ENCODE measurements at places on chromosomes 2 and 18.

DNA sequence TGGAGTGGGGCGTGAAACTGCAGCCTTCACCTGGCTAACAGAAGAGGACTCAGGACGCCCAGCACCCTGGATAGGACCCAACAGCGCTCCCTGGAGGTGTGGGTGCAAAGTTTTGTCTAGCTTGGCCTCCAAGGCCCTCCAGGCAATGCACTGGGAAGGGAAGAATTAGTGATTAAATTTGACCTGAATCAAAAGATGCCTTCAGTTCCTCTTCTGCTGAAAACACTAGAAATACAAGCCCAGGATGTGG is 779 bp upstream of the TRIB2 start:
- peak; percentile 80 for DNase-seq

- DNase-seq = no peak
Observed at GRCh38 chr18:47935321-47936055, 5.0 kb upstream of the SMAD2 start.

GRCh38 chr2:102513355-102513939 is 40.4 kb downstream of the SLC9A4 start:
- no peak for DNase-seq

- DNase-seq = no peak
Observed at GRCh38 chr2:237885931-237886684, 26.7 kb downstream of the RAMP1 start.

DNA sequence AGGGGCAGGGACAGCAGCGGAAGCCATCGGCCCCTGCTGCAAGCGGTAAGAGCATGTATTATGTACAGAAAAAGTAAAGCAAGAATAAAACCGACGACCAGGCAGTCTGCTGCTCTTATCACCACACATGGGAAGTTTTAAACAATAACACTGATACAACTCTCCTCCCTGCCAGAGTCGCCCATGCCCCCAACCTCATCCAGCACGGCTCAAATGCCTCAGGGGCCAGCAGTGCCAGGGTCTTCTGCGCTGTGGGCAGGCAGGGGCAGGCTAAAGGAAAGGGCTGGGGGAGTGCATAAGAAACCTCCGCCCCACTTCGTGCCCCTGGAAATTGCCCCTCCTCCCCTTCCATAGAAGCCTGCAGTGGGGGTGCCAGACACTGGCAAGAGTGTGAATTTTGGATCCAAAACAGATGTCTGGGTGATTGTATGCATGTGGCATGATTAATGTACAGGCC is 10.1 kb downstream of the TEX51 start:
- no peak for DNase-seq

DNA sequence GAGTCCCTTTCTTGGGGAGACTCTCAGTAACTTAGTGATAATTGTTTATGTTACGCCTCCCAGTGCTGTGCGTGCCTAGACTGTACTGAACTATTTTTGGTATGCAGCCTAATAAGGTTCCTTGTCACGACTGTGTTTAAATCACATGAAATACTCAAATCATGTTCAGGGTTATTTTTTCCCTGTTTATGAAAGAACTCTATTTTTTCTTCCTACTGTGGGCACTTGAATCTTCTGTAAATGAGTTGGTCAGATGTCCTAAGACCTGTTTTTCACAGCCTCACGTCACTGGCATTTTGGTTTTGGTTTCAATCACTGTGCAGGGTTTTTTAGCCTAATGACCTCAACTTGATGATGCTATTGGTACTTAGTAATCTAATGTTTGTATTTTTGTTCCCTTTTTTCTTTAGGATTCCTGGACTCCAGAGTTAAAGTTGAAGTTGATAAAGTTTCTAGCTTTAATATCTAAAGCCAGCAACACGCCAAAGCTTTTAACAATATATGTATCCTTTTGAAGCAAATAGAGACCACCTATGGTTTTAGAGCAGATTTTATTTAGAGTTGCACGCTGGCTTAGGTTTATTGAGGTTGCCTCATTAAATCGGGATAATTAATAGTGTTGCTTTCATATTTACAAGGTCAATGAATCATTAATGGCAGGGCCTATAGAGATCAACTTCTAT is 24.0 kb downstream of the ARMC9 start:
- no peak for DNase-seq

DNA sequence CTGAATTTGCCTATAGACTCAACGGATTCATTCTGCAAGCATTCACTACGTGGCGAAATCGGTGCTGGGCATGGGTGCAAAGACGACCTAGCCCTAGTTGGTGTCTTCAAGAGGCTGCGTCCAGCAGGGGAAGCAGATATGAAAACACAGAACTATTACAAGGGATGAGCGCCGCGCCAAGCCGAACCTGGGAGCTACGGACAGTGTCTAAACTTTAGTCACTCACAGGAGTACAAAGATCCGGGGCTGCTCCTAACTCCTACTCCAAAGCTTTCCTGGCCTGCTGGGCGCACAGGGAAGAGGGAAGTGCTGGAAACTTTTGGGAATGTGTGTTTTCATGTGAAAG is 732 bp upstream of the ANXA4 start:
- no peak for DNase-seq

DNA sequence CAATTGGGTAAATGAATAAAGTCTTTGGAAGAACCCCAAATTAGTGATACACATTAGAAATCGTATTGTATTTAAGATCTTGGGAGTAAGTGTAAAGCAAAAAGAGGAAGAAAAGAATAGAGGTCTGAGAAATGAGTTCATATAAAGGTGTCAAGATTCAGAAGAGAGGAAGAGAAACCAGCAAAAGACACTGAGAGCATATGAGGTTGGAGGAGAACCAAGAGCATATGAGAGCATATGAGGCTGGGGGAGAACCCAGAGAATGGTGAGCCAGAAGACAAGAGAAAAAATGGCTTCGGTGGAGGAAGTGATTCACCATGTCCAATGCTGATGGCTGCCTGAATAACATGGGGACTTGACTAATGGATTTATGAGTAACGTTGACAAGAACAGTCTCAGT is 620.1 kb upstream of the GCFC2 start:
- no peak for DNase-seq

DNA sequence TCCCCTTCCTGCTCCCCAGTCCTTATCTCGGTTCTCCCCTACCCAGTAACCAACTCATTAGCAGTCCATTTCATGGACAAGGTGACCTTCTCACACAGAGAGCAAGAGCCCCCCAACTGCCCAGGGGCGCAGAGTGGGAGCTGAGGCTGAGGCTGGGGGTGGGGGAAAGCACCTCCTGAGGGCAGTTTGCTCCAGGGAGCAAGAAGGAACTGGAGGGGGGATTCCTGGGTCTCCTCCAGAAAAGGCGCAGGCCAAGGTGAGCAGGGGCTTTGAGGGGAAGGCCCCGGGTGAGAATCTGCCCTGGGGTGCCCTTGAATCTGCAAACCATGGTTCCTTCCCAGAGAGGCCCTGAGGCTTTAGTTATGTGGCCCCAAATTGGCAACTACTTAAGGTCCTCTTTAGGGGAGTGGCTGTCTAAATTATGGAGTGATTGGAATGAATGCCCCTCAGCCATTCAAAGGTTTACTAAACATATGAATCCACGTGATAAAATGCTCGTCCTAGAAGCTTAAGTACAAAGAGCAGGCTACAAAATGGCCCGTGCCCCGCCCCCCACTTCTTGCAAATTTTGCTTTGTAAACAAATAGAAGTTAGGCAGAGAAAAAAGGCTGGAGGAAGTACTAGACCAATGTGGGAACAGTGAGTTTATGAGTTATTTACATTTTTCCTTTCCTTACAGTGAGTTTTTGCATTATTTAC is 123.5 kb upstream of the HS6ST1 start:
- peak; percentile 48 for DNase-seq

DNA sequence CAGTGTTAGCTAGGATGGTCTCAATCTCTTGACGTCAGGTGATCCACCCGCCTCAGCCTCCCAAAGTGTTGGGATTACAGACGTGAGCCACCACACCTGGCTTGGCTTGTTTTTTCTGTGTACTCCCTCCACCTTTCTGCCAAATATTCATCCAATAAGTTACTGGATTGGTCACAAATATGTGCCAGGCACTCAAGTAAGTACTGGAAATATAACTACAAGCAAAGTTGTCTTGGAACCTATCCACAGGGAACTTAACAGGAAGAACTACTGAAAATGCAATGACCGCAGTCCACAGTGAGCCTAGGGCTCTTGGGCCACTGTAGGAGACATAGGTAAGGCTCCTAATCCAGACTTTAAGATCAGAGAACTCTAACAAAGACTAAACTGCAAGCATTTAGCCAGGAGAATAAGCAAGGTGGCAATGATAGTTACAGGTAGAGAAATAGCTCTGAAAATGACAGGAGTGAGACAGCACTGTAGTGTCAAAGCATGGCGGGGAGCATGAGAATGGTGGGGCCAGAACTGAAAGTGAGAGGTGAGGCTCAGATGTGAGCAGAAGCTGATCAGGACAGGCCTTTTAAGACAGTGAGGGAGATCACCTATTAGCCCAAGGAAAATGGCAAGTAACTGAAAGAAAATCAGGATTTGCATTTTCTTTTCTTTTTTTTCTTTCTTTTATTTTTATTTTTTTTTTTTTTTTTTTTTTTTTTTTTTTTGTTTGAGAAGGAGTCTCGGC is 252.1 kb downstream of the RBM43 start:
- DNase-seq = no peak

DNA sequence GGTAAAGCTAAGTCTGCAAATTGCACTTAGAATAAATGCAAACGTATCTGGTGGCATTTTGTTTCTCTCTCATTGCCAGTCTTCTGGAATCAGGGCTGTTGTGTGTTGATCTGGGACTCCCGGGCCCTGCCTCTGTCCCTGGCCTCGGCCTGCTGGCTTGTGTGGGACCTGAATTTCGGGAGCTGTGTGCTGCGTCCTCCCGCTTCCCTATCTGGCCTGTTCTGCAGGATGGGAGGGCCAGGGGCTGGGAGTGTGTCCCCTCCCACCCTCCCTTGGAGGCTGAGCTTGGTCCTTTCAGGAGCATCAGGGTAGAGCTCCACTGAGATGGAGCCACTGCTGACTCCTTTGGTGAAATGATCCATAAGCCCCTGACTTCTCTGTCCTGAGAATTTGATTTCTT is 118.5 kb downstream of the ACKR3 start:
- DNase-seq = no peak

DNA sequence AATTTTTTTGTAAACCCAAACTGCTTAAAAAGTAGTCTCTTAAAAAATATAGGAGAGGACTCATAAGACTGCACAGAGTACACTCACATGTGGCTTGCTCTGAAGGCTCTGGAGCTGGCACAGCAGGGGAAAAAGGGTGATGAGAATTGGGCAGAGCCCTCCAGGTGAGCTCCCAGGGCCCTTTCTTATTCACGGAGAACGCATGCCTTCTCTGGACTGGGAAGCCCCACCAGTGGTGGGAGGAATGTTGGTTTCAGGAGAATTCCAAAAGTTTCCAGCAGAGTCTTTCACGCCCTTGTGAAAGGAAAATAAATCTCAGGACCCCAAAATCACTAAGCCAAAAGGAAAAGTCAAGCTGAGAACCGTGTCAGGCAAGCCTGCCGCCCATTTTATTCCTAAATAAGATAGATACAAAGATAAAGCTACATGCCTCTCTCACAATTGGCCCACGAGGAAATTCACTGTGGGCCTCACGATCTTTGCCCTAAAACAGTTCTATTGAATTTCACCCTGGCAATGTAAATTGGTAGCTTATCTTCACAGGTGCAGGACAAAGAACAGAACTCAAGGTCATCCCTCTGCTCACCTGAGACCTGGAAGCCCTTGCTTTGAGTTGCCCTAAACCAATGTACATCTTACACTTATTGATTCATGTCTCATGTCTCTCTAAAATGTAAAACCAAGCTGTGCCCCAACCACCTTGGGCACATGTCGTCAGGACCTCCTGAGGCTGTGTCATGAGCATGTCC is 15.5 kb upstream of the MC5R start:
- no peak for DNase-seq

DNA sequence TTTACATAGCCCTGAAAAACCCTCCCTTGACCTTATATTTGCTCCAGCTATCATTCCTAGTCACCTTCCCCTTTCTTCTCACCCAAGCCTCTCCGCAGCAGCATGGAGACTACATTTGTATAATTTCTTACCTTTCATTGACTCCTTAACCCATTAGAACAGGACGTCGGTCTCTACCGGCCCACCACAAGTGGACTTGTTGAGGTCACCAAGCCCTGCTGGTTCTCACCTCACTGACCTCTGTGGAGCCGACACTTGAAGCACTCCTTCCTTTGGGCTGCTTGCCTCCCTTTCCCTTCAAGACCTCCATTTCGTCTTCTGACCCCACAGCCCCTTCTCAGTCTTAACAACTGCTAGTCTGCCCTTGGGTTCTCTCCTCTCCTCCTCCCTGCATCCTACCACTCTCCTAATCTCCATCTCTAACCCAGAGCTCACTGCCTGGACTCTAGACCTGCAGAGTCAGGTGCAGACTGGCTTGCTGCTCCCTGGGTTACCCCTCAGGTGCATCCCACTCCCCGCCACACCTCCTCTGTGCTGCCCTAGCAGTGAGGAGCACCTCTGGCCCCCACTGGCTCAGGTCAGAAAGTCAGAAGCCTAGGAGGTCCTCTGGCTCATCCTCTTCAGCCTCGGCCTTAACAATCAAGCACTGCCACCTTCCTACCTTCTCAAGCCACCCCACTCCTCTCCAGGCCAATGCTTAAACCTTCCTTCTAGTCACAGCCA is 5.3 kb upstream of the SFXN5 start:
- DNase-seq = no peak

DNA sequence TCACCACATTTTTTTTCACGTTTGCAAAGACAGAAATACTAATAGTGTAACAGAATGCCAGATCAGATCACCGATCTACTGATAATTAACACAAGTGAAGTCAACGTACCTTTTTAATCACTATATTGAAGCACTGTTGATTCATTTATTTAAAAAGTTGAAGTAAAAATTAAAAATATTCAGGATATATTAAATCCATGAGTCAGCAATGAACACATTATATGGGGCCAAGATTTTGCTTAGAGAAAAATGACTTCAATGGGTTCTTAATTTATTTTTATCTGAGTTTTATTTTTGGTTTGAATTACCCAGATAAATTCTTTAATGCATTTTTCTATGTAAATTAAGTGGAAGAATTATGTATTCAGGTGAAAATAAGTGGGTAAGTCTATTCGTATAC is 14.2 kb downstream of the SPHKAP start:
- DNase-seq = no peak

DNA sequence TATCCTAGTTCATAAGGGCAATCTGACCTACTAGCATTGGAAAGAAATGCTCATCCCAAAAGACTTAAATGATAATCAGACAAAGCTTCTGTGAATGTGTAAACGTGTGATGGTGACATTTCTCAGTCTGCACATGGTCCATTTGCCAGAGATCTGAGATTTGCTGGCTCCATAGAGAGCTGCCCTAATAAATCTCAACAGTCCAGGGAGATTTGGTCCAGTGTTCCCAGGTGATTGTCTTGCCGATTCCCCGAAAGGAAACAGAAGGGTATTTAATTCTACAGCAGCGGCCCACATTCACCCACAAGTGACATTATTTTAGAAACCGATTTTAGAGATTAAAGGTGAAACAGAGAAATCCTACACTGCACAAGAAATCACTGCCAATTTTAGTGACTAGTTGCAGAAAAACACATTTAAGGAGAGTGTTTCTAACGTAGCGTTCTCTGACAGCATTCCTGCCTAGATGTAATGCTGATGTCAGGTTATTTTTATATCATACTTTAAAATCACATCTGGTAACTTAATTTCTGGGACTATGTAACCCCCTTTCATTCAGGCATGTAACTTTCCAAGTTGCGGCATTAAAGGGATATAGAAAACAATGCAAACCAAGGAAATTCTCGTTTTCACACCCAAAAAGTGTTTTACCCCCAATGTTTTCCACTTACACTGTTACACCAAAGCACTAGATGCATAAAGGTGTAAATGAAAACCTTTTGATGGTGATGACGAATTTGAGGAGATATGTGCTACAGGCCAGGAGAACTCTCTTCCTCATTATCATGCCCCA is 231.9 kb upstream of the FN1 start:
- no peak for DNase-seq

All from NCI-H345 (cell line).